Activated T-helper 1 cell treated with anti-CD3 and anti-CD28 coated beads, Interleukin-12 subunit alpha, Interleukin-12 subunit beta, Interleukin-2, Interleukin-4 antibody, amounts not matched to agents 30 ng/mL and 10 ng/mL and 1 ng/mL, durations not matched to agents 14 hours and 24 hours and 36 hours (primary cell): ENCODE measurements at places on chromosomes 1 and 21. TPM values are rescaled to one million over a fixed set of nuclear protein-coding genes. Genes with fewer than 3 reads are reported as not detected.
A peak's percentile ranks its signal among the peaks of the same experiment; 100 is the strongest.

GRCh38 chr1:248834343-248834940 lies 3.6 kb upstream of the ZNF672 start:
- no peak overlapping the region for H3K4me3 ChIP-seq
- no peaks in the 10 kb centered on the region for H3K4me1 ChIP-seq
- H3K27ac ChIP-seq = no peak overlapping the region

DNA sequence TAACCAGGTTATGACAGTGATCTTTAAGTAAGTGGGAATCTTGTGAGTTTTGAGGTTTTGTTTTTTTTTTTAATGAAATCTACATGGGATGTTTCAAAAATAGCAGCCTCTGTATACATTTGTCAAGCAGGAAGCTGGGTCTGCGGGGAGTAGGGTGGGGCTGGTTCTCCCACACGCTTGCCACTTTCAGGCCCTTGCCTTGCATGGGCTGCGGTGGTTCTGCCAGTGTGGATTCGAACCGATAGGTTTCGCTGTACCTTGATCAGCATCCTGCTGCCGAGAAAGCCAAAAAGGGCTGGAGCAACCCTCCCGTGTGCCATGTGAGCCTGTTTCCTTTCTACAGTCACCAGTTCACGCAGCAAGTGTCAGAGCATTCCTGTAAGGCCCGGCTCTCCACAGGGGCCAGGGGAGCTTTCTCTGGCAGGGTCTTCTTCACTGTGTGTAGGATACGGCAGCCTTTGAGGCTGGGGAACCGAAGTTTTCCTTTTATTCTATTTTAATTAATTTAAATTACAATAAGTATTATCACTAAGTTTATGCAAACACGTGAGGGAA lies 79.2 kb upstream of the SAMD11 start:
- peaks cover 47% of the 10 kb centered on the region for H3K4me1 ChIP-seq
- no peaks in the 10 kb centered on the region for H3K27me3 ChIP-seq
- peak overlapping the region; percentile 72 for H3K27ac ChIP-seq
- DNase-seq = no peak
- peak overlapping the region; percentile 45 for H3K4me3 ChIP-seq
- H3K36me3 ChIP-seq = peaks cover 4% of the 10 kb centered on the region

DNA sequence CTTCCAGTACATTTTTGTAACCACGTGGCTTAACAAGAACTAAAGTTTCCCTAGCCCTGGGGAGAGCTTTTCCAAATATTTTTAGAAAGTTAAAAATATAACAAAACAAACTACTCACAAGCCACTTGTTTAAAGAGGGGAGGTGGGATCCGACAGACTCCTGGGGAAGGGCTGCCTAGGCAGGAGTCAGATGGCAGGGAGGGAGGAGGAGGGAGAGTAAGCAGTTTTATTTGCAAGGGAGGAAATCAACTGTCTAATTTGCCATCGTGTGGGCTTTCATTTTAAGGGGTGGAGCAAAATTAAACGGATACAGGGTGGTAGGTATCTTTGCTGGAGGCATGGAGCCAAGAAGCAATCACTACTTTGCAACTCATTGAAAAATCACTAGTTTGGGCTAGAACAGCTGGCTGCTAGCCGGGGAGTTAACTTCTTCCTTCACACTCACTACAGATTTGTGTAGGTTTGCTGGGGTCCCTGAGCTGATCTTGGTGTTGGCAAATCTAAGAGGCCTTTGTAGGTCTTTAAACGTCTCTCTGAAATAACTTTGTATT lies 8.8 kb downstream of the BARHL2 start:
- no peak overlapping the region for H3K27ac ChIP-seq
- no peak for DNase-seq
- peaks cover 89% of the 10 kb centered on the region for H3K27me3 ChIP-seq

- H3K36me3 ChIP-seq = no peaks in the 10 kb centered on the region
- H3K4me3 ChIP-seq = no peak overlapping the region
- H3K27me3 ChIP-seq = peaks cover 1% of the 10 kb centered on the region
- DNase-seq = no peak
- no peaks in the 10 kb centered on the region for H3K4me1 ChIP-seq
Measured at GRCh38 chr1:169235568-169235967, 129.1 kb downstream of the ATP1B1 start.

DNA sequence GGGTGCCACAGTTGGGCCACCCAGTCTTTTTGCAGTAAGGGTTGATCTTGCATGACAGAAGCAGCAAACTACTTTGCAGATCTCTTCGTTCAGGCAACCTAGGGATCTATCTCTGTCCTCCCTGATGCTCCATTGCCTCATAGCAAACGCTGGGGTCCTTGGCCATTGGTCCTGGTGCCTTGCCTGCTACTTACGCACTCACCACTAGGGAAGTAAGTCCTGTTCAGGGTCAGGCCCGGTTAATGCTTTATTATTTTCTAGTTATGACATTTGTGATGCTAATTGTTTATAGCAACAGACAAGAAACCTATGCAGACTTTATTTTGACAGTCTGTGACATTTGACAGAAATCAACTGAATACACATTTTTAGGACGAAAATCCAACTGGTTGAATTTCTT lies 326.5 kb upstream of the FMN2 start:
- no peak overlapping the region for H3K27ac ChIP-seq
- no peak for DNase-seq
- no peak overlapping the region for H3K4me3 ChIP-seq
- no peaks in the 10 kb centered on the region for H3K36me3 ChIP-seq
- peaks cover 5% of the 10 kb centered on the region for H3K27me3 ChIP-seq

DNA sequence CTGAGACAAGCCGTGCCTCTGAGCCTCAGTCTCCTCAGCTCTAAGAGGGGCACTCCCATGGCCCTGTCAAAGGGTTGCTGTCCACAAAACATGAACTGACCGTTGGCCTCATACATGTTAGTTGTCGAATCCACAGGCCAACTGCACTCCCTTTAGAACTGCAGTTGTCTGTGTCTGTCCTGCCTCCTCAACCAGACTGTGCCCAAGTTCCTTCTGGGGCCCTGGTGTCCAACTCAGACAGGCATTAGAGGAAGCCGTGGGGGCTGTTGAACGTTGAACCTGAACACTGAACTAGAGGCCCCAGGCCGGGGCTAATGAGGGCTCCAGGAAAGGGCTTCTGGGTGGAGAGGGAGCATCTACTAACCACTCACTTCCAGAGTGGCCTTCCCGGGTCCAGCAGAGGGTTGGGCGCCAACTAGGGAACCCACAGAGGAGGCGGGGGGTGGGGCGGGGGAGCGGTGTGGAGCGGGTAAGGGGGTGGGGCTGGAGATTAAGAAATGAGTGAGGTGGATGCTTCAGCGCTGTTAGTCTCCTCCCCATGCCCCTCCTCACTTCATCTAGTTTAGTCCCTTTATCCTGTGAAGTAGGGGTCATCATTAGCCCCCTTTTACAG lies at the start of gene RAB42:
TSS of gene RAB42 (plus strand) at position 558 of the 613 bp plus-strand sequence. CDS start 247 bp downstream, outside the sequence.
- H3K27ac ChIP-seq = no peak within 1 kb of the TSS
- H3K36me3 ChIP-seq = peaks cover 4% of the 10 kb centered on the region
- peak within 1 kb of the TSS; percentile 81 for H3K4me3 ChIP-seq
- no peak for DNase-seq

DNA sequence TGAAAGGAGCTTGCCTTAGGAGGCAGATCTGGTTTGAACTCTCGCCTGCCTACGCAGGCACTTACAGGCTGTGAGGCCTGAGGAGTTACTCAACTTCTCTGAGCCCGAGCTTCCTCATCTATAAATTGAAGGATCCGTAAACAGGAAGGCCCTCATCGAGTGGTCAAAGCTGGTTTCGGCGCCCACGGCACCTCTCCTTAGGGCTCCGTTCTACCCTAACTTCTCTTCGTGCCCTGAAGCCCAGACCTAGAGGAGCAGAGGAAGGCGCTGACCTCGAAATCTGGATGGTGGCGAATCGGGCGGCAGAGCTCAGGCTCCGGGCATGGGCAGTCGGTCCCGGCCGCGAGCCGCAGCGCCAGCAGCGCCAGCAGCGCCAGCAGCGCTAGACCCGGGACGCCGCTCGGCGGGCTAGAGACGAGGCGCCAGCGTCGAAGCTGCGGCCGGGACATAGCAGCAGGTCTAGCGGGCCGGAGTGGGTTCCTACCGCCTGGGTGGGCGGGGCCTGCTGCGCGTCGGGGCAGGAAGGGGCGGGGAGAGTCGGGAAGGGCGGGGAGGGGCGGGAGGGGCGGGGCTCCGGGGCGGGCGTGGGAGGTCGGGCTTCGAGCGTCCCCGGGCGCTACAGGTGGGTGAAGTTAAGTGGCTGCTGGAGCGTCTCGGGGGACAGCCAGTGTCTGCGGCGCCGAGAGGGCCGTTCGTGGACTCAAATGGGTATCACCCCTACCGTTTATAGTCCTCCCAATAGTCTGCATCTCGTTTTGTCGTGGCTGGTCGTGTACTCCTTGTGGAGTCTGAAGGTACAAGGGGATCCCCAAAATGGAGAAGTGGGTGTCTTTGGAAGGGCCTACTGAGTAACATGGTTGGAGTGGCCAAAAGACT lies at the start of gene CTBS:
TSS of gene CTBS (minus strand) at position 474 of the 876 bp plus-strand sequence. CDS start at position 449, 25 bp downstream.
- H3K4me1 ChIP-seq = peaks cover 48% of the 10 kb centered on the region
- H3K27me3 ChIP-seq = peaks cover 2% of the 10 kb centered on the region
- peak within 1 kb of the TSS; percentile 100 for H3K27ac ChIP-seq
- peak within 1 kb of the TSS; percentile 98 for H3K4me3 ChIP-seq

- H3K36me3 ChIP-seq = no peaks in the 10 kb centered on the region
- DNase-seq = no peak
- no peak overlapping the region for H3K27ac ChIP-seq
- H3K27me3 ChIP-seq = peaks cover 20% of the 10 kb centered on the region
- H3K4me1 ChIP-seq = no peaks in the 10 kb centered on the region
- no peak overlapping the region for H3K4me3 ChIP-seq
Measured at GRCh38 chr1:10835822-10836421, 39.5 kb upstream of the CASZ1 start.

DNA sequence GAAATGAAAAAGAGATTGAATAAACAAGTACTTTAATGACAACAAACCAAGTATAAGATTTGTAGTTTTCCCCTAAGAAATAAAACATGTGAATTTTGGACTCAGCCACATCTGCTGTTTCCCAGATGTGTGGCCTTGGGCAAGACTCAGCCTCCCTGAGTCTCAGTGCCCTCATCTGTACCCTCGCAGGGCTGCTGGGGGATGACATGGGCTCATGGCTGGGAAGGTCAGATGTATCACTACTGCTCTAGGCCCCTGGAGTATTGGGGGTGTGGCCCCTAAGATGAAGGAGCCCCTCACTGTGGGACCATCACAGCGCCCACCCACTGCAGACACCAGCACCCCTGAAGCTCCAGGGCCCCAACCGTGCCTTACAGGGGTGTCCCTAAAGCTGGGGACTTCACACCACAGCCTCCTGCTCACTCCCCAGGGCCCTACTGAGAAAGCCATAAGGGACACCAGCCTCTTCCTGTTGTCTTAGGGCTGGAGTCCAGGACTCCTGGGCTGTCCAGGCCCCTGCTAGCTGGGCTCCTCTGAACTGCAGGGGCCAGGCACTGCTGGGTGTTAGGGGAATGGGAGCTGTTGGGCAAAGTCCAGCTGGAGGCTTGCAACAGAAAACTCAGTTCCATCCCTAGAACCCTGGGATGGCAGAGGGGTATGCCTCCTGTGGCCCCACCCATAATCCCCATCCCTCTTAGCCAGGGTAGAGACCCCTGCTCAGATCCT lies 104.0 kb upstream of the WNT4 start:
- H3K27ac ChIP-seq = no peak overlapping the region
- H3K4me3 ChIP-seq = no peak overlapping the region
- peaks cover 5% of the 10 kb centered on the region for H3K27me3 ChIP-seq
- H3K4me1 ChIP-seq = no peaks in the 10 kb centered on the region

DNA sequence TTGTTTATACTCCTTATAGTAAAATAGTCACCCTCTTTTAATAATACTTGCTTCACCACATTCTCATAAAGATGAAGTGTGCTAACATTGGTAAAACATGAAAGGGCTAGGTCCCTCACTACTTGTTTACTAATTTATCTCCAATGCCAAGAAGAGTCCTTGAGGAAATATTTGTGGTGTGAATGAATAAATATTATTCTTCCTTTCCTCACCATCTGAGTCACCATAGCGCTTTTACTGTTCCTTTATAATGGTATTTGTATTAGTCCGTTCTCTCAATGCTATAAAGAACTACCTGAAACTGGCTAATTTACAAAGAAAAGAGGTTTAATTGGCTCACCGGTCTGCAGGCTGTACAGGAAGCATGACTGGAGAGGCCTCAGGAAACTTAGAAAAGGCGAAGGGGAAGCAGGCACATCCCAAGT lies 222.8 kb upstream of the ZRANB2 start:
- no peaks in the 10 kb centered on the region for H3K27me3 ChIP-seq
- DNase-seq = no peak
- no peak overlapping the region for H3K27ac ChIP-seq
- H3K4me1 ChIP-seq = no peaks in the 10 kb centered on the region

Gene C1orf94
- not detected in 2 replicates for total RNA-seq

Gene PCAT6
- total RNA-seq = 1.1 and 1.7 TPM in 2 replicates

Gene IFNLR1
- 2.2 and 3.1 TPM in 2 replicates for total RNA-seq

Gene CYYR1
- total RNA-seq = not detected in 2 replicates

Gene TMEM183A
- total RNA-seq = 69.9 and 83.6 TPM in 2 replicates
